ENCODE measurements at places on chromosomes 7 and 10. TPM values are rescaled to one million over a fixed set of nuclear protein-coding genes. Genes with fewer than 3 reads are reported as not detected.

DNA sequence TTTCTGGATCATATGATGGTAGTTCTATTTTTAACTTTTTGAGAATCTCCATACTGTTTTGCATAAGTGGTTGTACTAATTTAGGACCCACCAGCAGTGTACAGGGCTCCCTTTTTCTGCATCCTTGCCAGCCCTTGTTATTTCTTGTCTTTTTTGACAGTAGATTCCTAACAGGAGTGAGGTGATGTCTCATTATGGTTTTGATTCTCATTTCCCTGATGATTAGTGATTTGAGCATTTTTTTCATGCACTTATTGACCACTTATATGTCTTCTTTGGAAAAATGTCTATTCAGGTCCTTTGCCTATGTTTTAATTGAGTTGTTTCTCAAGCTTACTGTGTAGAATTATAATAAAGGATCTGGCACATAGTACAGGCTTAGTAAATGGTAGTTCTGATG lies 238.8 kb upstream of the BMPER start:
- DNase-seq = no peak

DNA sequence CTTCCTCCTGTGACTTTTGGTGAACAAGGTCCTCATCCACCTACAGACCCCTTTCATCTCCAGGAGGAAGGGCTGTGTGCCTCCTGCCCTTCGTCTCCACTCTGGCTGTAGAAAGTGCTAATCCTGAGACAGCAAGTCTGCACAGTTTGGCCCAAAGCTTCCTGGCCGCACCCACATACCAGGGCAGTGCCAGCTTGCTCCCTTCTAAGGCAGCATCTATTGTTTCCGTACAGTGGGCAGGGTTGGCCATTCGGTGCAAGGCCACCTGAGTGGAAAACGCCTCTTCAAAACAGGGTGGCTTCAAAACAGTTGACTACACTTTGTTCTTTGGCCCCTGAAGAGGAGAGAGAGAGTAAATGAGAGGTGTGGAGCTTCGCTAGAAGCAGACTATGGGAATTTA lies 134.1 kb upstream of the KLF14 start:
- no peak for DNase-seq

DNA sequence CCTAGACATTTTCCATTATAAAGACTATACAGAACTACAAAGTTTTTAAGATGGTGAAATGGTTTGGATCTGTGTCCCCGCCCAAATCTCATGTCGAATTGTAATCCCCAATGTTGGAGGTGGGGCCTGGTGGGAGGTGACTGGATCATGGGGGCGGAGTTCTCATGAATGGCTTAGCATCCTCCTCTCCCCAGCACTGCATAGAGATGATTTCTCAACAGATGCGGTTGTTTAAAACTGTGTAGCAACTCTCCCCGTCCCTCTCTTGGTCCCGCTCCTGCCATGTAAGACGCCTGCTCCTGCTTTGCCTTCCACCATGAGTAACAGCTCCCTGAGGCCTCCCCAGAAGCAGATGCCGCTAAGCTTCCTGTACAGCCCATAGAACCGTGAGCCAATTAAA lies 1.6 kb downstream of the FAM133B start:
- peak; percentile 18 for DNase-seq

GRCh38 chr10:20817646-20818045 lies 79.5 kb downstream of the NEBL start:
- DNase-seq = no peak

Gene ZNF425
- polyA plus RNA-seq = 11.3 TPM

GRCh38 chr7:108818742-108819141 lies 249.1 kb downstream of the DNAJB9 start:
- no peak for DNase-seq

- no peak for DNase-seq
These were observed 109.6 kb downstream of the TCERG1L start for GRCh38 chr10:131201741-131202515.

- no peak for DNase-seq
These were observed 8.8 kb upstream of the GFRA1 start for GRCh38 chr10:116281775-116282174.
